ENCODE measurements at places on chromosomes 5 and 9.

DNA sequence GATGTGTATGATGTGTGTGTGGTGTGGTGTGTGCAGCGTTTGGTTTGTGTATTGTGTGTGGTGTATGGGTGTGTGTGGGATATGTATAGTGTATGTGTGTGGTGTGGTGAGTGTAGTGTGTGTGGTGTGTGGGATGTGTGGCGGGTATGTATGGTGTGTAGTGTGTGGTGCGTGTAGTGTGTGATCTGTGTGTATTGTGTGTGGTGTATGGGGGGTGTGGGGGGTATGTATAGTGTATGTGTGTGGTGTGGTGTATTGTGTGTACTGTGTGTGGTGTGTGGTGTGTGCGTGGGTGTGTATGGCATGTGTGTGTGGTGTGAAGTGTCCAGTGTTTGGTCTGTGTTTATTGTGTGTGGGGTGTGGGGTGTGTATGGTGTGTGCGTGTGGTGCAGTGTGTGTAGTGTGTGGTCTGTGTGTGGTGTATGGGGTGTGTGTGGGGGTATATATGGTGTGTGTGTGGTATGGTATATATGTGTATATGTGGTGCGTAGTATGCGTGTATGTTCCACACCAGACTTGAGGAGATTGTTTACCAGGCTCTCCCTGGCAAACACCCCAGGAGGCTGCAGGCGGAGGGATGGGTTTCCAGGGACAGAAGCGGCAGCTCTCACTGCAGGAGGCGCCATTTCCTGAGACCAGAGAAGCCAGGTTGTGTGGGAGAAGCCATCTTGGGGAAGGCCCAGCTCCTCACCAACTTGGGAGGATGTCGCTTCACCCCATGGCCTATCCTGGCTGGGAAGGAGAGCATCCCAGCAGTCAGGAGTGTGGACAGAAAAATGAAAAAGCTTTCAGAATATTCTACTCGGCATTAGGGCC lies 138.1 kb downstream of the NXNL2 start:
- DNase-seq: no peak

GRCh38 chr5:56259002-56259511 lies 25.9 kb upstream of the ANKRD55 start:
- no peak for DNase-seq

- DNase-seq: no peak
Observed at GRCh38 chr9:99425923-99426842, 204.1 kb downstream of the SEC61B start.

GRCh38 chr5:79856456-79857055 lies 134.5 kb downstream of the MTX3 start:
- no peak for DNase-seq

DNA sequence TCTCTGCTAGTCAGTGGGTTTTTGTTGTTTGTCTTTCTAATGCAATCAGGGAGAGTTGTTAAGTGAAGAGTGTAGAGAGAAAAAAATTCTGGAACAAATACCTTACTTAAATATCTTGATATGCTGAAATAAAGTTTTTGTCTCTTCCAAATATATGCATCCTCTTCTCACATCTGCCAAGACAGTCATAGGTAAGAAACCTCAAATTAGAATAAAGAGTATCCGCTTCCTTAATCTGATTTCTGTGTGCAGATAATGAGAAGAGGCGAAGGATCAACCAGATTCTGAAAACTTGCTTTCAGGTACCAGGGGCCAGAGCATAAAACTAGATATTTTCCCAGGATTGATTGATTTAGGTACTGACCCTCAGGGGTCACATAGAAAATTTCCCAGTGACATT lies 11.3 kb upstream of the IL6ST start:
- DNase-seq: no peak

DNA sequence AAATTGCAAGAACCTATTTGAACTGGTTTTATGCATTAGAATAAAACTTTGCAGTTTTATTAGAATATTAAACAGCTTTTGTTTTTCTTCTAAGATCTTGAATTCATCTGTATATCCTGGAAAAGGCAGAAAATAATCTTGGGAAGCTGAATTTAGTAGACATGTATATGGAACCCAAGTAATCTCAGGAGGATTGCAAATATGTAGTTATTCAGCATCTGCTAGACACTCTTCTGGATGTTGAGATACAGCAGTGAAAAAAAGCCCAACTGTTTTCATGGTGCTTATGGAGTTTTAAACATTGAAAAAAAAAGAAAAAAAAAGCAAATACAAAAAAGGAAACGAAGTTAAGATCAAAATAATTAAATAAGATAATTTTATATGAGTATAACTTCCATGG lies 922.2 kb upstream of the SEMA6A start:
- DNase-seq: no peak

GRCh38 chr5:79821-80220 lies 12.1 kb upstream of the PLEKHG4B start:
- no peak for DNase-seq

DNA sequence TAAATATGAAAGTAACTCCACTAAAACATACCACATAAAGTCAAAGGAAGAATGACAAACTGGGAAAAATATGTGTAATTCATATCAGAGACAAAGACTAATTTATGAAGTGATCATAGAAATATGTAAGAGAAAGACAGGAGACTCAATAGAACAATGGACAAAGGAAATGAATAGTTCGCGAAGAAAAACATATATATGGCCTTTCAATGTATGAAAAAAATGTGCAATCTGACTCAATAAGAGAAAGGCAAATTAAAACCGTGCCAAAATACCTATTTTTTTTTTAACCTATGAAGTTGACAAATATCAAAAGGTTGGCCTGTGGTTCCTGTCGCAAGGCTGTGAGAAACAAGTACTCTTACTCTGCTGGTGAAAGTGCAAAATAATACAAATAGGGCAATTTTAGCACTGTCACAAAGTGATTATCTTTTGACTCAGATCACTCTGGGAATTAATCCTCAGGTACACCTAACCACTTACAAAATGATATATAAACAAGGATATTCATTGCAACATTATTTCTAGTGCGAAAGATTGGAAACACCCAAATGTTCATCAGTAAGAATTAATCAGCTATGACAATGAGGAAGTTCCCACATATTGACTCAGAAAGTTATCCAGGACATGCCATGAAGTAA lies 3.7 kb downstream of the C9 start:
- no peak for DNase-seq

- no peak for DNase-seq
Observed at GRCh38 chr5:148314187-148314586, 2.0 kb downstream of the SPINK7 start.

DNA sequence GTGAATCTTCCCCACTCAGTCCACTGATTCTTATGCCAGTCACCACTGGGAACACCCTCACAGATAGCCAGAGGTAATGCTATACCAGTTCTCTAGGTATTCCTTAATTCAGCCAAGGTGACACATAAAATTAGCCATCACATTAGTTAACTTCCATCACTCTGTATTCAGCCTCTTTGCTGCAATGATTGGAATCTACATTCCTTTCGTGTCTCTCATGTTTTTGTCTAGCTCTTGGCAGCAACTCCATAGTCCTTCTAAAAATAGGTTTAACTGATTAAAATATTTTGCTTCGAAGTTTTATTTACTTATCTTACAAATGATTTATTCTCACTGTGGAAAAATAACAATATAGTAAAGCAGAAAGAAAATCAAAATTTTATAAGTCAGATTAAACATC lies 19.6 kb upstream of the RNF20 start:
- DNase-seq: no peak

GRCh38 chr9:133225171-133226011 lies 16.3 kb upstream of the OBP2B start:
- DNase-seq: no peak

DNA sequence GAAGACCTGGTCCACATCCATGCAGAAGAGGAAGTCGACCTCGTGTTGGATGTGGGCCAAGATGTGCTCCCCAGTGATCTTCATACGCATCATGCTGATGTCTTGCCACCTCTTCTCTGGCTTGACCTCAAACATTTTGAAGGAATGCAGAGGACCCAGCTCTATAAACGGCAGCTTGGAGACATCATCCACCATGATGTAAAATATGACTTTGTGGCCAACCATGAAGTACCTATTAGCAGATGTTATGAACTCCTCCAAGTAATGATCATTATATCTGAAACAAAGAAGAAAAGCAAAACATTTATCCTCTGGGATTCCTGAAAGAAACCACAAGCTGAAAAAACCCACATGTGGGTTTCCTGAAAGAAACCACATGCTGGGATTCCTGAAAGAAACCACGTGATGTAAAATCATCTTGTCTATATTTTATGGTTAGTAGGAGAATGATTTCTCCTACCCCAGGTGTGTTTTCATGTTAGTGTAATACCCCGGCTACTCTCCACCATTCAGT lies 52.3 kb downstream of the GGTA1 start:
- peak; percentile 8 for DNase-seq

DNA sequence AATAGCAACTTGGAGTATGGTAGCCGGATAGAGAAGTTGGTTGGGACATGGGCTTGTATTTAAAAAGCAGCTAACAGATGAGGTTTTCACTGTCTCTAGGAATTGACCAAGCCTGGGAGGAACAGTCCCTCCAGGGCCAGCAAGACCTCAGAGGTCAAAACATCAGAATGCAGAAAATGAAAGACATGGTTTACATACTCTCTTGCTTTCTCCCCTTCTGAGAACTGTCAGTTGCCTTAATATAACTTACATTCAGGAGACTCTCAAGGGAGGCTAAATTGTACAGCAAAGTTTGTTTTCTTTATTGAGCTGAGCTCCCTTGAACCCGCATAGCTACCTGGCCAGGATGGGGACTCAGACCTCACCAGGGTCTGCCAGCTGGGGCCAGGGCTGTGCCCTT lies 179.3 kb downstream of the GAS1 start:
- DNase-seq: no peak

GRCh38 chr5:39475159-39475571 lies 50.4 kb upstream of the DAB2 start:
- no peak for DNase-seq

DNA sequence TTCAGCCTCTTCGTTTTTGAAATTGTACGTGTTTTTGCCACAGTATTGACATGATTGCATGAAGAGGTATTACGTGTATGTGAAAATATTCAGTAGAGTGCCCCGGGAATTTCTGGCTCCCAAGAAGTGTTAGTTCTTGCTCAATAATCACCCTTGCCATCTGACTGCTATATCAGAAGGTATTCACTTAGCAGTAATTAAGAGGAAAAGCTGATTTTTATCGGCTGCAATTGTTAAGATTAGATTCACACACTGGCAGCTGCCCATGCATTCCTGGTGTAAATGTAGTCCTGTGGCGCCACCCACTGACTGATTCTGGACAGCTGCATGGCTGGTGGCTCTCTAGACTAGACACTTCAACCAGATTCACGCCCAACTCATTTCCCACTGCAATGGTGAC lies 440.1 kb upstream of the ADAMTS16 start:
- no peak for DNase-seq

DNA sequence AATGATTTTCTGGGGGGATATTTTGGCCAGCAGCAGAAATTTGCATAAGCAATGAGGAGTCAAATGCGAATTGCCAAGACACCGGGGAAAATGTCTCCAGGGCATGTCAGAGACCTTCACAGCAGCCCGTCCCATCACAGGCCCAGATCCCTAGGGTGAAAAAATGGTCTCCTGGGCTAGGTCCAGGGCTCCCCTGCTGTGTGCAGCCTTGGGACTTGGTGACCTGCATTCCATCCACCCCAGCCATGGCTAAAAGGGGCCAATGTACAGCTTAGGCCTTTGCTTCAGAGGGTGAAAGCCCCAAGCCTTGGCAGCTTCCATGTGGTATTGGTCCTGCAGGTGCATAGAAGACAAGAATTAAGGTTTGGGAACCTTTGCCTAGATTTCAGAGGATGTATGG lies 534.5 kb upstream of the MEF2C start:
- DNase-seq: no peak

GRCh38 chr9:68802525-68803015 lies 97.5 kb downstream of the PIP5K1B start:
- no peak for DNase-seq

DNA sequence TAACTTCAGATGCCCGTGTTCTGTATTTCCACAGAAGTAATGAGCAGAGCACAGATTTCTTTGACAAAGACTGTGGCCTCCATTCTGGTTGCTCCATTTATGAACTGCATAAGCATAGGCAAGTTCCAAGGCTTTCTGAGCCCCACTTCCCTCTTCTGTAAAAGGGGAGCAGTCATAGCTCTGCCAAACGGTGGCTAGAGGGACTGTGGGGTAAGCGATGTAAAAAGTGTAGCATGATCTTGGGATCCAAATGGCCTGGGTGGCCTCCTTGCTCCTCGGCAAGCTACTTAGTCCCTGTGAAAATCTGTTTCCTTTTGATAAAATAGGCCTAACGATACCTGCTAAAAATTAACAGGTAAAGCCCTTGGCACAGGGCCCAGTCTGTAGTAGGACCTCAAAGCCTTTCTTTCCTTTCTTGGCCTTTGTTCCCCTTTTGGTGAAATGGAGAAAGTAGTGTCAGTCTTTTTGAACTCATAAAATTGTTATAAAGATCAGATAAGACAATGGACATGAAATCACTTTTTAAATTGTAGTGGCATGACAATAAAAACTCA lies 646.6 kb downstream of the ACTL7B start:
- no peak for DNase-seq

- no peak for DNase-seq
Observed at GRCh38 chr9:95494416-95495371, 22.1 kb downstream of the PTCH1 start.

DNA sequence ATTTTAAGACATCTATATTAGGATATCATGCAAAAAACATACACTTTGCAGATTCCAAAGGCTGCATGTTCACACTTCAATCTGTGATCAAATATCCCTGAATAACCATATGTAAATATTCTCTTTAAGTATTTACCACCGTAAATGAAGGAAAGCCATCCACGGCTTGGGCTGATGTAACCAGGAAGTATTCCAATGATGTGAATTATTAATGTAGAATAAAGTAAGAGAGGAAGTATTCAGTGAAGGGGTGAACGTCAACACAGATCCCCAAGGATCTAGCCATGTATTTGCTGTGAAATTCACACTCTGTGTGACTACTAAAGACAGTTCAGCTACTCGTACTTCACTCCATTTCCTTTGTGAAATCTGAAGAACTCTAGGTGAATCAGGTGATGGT lies 75.2 kb downstream of the CDH6 start:
- DNase-seq: no peak

GRCh38 chr9:76624391-76625048 lies 139.7 kb upstream of the PCA3 start:
- DNase-seq: no peak

- no peak for DNase-seq
Observed at GRCh38 chr9:133572821-133573361, 36.3 kb downstream of the FAM163B start.
